GM20000 (cell line): ENCODE measurements at places on chromosomes 2 and 18.

GRCh38 chr2:10109311-10109710 lies 13.2 kb upstream of the RRM2 start:
- no peak for DNase-seq

GRCh38 chr2:23592061-23592685 lies 207.2 kb downstream of the KLHL29 start:
- DNase-seq = no peak

DNA sequence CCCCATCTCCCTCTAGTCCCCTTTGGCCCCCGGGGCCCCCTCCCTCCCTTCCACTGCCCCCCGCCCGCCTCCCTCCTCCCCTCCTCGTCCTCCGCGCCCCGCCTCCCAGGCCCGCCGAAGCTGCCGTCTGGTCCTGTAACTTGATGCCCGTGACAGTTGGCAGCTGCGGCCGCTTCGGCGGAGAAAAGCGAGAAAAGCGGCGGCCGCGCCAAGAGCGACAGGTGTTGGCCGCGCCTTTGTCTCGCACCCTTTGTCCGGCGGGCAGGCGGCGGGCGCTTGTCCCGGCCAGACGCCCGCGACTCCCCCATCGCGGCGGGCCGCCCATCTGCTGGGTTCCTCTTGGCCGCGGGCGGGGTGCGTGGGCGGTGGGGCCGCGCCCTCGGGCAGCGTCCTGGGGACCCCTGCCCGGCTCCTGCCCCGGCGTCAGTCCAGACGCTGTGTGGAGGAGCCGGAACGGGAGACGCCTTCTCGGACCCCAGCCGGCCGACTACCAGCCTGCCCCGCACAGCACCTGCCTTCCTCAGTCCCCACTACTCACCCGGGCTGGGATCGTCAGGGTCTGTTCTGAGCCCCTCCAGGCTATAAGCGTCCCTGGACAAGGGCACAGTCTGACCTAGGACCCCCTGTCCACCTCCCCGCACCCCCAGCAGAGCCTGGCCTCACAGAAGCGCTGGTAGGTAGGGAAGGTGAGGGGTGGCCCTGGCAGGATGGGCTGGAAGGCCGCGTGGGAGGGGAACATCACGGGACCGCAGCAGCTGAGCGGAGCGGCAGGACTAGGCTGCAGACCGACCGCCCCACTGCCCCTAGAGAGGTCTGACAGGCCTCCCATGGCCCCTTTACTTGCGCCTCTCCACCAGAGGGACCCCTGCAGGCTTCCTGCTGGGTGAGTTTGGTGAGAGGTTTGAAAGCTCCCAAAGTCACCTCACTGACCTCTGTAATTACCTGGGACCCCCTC lies 1.2 kb upstream of the HES6 start:
- DNase-seq = peak; percentile 64

- DNase-seq = no peak
Measured at GRCh38 chr2:220335591-220335915, 708.1 kb downstream of the SLC4A3 start.
